Stimulated activated CD4-positive, alpha-beta T cell treated with anti-CD3 and anti-CD28 coated beads, Interleukin-12 subunit alpha, Interleukin-12 subunit beta, amount 100 ng/mL, for 48 hours (primary cell): ENCODE measurements at places on chromosomes 12 and 14.

GRCh38 chr12:70964867-70965510, 44.5 kb upstream of the PTPRR start:
- no peak for DNase-seq

DNA sequence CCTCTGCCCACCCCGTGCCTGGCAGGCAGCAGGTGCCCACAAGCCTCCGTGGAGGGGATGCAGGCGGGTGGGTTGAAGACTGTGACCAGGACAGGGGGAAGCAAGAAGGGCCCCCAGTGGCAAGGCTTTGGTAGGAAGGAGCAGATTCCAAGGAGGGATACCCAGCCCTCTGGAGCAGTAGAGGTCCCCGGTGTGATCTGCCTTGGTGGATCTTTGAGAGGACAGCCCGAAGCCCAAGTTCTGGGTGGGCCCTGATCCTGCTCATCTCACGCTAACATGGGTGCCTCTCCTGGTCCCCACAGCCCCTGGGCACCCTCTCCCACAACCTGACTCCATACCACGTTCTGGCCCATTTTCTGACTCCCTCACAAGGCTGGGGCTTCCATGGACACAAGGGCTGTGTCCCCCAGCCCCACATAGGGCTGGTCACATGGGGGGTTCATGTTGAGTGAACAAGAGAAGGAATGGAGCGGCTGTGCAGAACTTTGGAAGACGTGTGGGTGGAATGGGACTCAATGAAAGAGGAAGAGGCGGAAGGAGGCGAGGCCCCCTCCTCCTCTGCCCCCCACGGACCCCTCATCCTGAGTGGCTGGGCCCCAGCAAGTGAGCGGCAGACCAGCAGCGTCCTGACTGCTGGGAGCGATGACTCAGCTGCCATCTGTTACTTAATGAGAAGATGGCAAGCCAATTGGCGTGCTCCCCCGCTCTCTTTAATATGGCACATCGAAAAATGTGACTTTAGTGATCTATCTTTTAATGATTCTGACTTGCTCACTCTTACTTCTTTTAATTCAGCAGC, 77.0 kb upstream of the BCL11B start:
- DNase-seq, result no peak

- no peak for DNase-seq
Observed at GRCh38 chr12:120342175-120343038, 14.8 kb upstream of the PLA2G1B start.

DNA sequence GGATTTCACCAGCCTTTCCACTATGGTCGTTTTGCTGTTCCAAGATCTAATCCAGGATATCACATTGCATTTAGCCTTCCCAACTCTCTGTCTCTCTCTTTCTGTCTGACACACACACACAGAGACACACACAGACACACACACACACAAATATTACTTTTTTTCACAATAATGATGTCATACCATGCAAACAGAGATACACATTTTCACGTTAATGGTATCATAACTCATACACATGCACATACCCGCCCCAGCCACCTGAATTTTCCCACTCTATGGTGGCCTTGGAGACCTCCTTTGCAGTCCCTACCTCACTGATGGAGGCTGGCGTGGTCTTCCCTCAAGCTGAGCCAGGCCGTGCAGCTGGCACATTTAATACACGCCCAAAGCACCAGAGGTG, 7.2 kb upstream of the MYL2 start:
- DNase-seq, result no peak

- DNase-seq, result no peak
Observed at GRCh38 chr12:38847247-38847646, 58.1 kb downstream of the CPNE8 start.

GRCh38 chr14:90321891-90322290, 9.8 kb downstream of the NRDE2 start:
- DNase-seq, result no peak

GRCh38 chr14:37320106-37320505, 122.4 kb downstream of the MIPOL1 start:
- no peak for DNase-seq
